ENCODE measurements at places on chromosomes 2 and 18.

- no peak for DNase-seq
Measured at GRCh38 chr2:163735685-163736432, at the start of gene FIGN. TSS of gene FIGN (minus strand) at chr2:163736008. CDS start at chr2:163734927, 1,081 bp downstream.

DNA sequence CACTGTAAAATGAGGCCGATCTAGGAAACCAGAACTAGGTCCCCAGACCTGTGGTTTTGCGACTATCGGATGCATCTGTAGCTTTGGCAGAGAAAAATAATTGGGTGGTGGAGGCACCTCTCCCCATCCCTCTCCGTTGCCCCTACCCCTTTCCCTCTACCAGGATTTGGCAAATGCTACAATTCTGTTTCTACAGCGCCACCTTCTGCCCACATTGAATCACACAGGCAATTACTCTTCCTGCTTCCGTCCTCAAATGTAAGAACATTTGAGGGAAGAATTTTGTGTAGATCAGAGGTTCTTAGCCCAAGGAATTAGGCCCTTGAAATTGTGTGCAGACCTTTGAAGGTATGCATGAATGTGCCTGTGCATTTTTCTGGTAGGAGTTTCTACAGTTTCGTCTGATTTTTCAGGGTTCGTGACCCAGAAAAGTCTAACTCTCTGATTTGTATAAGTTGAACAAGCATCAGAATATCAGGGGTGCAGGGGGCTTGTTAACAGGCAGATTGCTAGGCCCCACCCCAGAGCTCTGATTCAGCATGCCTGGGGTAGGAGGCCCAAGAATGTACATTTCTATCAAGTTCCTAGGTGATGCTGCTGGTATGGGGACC, 11.2 kb downstream of the ATP6V1B1 start:
- no peak for DNase-seq

GRCh38 chr2:64649626-64650025, 4.1 kb downstream of the SERTAD2 start:
- no peak for DNase-seq

DNA sequence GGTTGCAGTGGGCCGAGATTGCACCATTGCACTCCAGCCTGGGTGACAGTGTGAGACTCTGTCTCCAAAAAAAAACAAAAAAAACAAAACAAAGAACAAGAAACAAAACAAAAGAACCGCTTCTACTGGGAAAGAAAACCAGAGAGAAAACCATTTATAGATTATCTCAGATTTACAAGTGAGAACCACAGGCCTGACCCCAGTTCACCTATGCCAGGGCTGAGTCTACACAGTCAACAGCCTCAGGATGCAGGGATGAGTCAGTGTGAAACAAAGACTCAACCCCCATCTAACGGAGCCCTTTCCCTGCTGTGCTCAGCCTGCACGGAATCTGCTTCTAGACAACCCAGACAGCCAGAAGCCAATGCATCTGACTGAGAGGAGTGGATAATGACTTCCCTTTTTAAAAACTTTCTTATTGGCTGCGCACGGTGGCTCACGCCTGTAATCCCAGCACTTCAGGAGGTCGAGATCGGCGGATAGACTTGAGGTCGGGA, 25.5 kb upstream of the YWHAQ start:
- peak; percentile 37 for DNase-seq

DNA sequence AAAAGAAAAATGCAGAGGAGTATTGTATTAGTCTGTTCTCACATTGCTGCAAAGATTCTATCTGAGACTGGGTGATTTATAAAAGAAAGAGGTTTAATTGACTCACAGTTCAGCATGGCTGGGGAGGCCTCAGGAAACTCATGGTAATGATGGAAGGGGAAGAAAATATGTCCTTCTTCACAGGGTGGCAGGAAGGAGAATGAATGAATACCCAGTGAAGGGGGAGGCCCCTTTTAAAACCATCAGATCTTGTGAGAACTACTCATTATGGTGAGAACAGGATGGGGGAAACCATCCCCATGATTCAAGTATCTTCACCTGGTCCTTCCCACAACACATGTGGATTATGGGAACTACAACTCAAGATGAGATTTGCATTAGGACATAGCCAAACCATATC, 9.1 kb upstream of the PLCL1 start:
- DNase-seq, result no peak

- DNase-seq, result no peak
Measured at GRCh38 chr2:191999101-191999841, 152.4 kb upstream of the CAVIN2 start.

DNA sequence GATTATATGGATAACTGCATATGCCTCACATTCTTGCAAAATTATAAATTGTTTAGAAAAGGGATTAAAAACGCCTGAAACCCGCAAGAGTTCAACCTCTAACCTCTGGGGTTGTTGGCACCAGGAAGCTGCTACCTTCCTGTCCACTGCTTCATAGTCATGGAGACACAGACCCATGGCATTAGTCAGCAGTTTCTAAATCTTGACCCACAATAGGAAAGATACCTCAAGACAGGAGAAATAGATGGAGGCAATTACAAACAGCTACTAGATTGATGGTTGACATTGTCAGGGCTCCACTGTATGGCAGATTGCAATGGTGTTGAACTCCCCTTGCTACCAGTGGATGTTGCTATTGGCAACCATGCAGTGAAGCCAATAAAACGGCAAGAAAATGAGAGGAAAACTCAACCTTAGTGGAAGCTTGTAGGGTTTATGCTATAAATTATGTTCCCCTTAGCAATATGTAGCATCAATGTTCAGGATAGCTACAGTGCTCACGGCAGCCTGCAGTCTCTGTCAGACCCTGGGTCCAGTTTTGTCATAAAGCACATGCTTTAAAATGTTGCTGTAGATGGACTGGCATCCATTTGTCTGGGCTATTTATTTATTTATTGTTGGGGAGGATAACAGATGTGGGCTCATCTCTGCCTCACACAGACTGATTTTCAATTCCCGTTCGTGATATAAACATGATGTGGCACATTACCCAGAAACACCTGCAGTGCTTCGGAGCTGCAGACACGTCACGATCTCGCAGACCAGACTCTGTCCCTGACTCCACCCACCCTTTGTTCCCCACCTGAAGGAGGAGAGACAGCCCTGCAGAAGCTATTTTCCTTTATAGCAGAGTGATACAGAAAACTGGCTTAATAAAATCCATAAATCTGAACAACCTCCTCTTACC, 233.4 kb downstream of the AGPS start:
- DNase-seq, result no peak

DNA sequence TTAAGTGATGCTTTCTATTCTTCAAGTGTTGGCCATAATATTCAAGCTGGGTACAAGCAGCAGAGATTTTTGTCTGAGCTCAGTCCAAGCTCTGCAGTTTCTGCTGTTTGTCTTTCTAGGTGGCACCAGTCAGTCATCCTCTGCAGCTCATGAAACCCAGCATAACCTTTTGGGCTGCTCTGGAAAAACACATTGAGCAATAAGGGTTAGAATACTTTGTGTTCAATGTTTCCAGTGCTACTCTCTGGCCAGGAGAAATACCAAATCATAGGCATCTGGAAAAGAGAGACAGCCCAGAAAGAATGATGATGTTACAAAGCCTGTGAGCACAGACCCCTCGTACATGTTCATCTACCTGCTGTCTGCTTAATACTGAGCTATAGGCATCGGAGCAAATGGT, 19.5 kb upstream of the WIPF1 start:
- DNase-seq, result no peak

DNA sequence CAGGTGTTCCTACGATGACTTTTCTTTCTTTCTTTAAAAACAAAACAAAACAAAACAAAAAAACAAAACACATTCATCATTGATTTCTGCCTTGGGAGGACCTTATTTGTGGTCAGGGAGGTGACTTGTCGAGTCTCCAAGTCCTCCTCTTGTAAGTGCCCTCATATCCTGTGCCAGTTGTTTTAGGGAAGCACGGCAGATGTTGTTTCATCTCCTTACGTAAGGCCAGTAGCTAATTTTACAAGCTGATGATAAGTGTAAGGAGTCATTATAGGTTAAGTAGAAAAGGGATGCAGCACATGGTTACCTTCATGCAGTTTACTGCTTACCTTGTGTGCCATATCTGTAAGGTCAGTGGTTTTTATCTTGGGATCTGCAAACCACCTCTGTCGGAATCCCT, 52.2 kb downstream of the MRPS9 start:
- DNase-seq, result no peak

DNA sequence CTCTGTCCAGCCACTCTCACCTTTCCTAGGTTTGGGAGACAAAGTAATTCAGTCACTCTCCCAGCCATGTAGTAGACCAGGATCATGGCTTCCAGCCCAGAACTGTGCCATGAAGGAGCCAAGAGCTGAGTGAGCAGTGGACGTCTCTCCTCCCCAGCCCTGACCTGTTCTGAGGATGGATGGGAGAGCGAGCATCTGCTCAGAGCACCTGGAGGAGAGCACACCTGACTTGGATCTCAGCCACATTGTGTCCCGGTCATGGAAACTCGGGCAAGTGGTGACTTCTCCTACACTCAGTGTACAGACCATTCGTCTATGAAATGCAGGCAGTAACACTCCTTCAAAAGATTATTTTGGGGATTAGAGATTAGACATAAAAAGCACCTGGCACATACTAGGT, 299.7 kb downstream of the TNS1 start:
- no peak for DNase-seq

- no peak for DNase-seq
Measured at GRCh38 chr2:234947556-234947955, 4.3 kb upstream of the SH3BP4 start.

DNA sequence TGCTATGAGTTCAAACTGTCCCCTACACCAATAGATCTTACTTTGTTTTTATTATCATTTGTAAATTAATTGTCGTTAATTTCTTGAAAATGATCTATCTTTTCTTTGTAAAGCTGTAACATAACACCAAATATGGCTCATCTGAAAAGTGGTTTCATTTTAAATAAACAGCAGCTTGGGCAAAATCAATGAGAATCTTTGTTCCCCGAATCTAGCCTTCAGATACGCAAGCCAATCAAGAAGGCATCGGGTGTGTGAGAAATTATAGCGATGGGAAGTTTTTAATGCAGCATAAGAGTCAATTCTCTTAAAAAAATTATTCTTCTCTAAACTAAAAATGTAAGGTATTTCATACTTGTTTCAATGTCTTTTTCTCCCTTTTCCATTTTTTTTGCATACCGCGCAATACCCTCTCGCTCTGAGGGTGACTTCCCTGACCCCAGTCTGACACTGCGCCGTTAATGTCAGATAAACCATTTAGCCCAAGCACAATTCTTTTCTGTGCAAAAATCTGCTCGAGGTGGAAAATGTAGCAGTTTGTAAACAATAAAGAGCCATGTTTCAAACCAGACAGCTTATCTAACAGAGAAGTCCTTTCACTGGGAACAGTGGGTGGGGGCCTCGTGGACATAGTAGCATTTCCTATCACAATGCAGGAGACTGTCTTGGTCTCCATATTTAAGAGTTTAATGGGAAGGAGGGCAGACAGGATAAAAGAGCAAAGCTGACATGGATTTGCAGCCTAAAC, 129.4 kb downstream of the TCF4 start:
- no peak for DNase-seq

DNA sequence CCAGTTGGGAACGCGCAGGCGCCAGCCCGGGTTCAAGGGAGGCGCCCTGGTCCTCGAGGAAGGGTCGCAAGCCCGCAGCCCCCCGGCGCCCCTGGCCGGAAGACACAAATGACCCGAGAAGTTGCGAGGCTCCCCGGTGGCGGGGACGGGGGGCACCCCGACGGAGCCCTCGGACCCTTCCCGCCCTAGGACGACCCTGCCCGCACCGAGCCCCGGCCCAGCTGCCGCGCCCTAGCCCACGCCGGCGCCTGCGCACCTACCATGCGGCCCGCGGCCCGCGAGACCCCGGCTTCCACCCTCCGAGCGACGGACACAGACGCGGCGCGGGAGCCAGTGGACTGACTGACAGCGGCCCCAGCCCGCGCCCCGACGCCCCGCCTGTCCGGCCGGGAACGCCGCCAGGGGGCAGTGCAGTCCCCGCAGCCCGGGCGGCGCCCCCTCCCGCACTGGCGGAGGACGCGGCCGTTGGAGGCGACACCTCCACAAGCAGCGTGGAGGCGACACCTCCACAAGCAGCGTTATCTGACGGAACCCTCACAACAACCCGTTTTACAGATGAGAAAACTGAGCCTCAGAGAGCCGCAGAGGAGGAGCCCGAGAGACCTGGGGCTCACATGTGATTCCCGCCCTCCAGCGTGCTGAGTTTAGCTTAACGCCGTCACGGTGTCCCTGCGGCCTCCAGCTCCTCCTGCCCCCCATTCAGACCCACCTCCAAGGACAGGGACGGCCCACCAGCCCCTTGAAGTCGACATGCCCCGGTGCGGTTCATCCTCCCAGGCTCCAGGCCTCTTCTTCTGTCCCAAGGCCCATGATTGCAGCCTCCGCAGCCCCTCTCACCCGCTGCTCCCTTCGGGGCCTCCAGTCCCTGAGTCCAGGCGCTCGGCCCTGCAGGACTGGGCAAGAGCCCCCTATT, at the start of gene NMUR1:
TSS of gene NMUR1 (minus strand) at position 347 of the 913 bp plus-strand sequence. CDS start at position 263, 84 bp downstream.
- DNase-seq, result peak; percentile 56

GRCh38 chr2:101107241-101107640, 43.9 kb downstream of the TBC1D8 start:
- no peak for DNase-seq

DNA sequence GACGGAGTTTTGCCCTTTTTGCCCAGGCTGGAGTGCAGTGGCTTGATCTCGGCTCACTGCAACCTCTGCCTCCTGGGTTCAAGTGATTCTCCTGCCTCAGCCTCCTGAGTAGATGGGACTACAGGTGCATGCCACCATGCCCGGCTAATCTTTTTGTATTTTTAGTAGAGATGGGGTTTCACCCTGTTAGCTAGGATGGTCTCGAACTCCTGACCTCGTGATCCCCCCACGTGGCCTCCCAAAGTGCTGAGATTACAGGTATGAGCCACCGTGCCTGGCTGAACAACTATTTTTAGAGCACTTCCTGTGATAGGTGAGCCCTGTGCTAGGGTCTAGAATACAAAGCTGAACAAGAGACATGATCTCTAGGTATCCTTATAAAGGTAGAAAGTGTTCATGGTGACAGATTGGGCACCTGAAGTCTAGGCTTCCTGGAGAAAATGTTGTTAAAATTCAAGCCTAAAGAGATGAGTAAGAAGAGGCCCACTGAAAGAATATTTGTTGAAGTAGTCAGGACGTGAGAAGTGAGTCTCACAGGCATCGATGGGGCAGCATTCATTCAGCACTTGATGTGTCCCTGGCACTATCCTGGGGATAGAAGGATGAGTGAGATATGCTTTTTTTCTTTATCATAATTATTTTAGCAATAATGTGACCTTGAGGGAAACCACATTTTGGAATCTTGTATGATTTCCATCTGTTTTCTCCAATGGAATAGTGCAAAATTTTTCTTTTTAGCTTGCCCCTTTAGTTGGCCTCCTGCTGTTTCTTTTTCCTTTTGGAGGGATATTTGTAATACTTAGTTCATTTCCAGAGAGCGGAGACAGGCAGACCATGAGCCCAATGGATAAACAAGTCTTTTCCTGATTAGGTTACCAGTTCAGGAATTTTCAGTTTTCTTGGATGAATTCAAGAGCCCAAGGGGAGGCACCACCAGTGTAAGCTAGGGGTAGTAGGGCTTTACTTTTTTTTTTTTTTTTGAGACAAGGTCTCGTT, 5.1 kb downstream of the ZNF236 start:
- DNase-seq, result no peak

GRCh38 chr18:32324181-32324580, 134.3 kb downstream of the MEP1B start:
- no peak for DNase-seq

- DNase-seq, result no peak
Measured at GRCh38 chr18:63646936-63647335, 2.9 kb upstream of the SERPINB4 start.
